Dermis blood vessel endothelial cell (primary cell): ENCODE measurements at places on chromosomes 5 and 9.

DNA sequence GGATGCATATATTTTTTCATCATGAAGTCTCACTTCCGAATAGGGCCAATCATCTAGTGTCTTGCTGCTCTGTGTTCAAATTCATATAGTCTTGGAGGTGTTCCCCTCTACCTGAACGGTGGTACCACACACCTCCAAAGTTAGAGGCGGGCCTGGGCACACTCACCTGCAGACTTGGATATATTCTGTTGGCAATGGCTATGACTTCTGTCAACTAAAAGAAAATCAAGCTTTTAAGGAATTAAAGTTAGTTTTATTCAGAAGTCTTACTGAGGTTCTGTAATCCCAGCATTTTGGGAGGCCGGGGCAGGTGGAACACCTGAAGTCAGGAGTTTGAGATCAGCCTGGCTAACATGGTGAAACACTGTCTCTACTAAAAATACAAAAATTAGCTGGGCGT is 2.6 kb upstream of the NIPAL4 start:
- DNase-seq = no peak

DNA sequence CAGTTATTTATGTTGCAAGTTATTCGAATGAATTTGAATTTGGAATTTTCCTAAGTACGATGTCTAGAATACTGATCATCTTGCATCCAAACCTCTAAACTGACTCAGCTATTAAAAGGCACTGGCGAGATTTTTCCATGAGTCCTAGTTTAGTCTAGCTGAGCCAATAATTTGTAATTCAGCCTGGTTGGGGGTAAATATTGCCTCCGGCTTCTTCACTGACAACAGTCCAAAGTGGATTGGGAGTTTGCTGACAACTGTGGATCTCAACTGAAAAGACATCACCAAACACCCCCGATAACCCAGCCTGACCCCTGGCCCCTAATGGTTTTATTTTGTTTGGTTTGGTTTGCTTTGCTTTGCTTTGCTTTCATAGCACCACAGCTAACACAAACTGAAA is 189.8 kb upstream of the DAPK1 start:
- no peak for DNase-seq

GRCh38 chr9:92747459-92748232 is 17.0 kb downstream of the BICD2 start:
- DNase-seq = no peak

GRCh38 chr5:154194345-154195329 is 4.1 kb downstream of the GALNT10 start:
- DNase-seq = no peak

DNA sequence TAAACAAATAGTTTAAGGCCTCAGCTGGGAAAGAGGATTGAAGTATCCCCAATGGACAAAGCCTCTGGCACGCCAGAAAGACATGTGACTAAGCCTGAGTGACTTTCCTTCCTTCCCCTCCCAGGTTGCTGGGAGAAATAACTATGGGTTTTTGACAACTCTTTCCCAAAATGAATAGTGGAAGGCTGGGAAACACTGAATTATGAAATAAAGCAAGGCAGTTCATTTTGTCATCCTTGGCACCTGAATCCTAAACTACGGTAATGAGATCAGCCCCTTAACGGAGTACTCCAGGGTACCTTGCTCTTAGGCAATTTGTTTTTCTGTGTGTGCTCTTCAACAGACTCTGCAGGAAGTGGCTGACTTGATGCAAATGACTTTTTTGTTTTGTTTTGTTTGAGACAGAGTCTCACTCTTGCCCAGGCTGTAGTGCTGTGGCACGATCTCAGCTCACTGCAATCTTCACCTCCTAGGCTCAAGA is 75.2 kb downstream of the LMNB1 start:
- peak; percentile 73 for DNase-seq

DNA sequence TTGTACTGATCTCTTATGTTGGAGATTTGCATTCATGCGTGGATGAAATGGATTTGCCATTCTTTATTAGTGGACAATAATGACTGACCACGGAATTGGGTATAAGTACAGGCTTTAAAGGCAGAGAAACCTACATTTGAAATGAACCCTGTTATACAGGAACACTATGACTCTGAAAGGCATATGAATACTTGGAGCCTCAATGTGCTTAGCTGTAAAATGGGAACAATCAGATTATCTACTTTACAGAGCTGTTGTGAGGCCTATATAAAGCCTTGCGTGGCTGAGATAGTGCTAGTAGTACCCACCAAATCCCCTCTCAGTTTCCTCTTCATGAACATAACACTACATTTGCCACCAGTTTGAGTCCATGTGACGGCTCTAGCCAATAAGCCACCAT is 18.9 kb upstream of the MGAT1 start:
- no peak for DNase-seq

DNA sequence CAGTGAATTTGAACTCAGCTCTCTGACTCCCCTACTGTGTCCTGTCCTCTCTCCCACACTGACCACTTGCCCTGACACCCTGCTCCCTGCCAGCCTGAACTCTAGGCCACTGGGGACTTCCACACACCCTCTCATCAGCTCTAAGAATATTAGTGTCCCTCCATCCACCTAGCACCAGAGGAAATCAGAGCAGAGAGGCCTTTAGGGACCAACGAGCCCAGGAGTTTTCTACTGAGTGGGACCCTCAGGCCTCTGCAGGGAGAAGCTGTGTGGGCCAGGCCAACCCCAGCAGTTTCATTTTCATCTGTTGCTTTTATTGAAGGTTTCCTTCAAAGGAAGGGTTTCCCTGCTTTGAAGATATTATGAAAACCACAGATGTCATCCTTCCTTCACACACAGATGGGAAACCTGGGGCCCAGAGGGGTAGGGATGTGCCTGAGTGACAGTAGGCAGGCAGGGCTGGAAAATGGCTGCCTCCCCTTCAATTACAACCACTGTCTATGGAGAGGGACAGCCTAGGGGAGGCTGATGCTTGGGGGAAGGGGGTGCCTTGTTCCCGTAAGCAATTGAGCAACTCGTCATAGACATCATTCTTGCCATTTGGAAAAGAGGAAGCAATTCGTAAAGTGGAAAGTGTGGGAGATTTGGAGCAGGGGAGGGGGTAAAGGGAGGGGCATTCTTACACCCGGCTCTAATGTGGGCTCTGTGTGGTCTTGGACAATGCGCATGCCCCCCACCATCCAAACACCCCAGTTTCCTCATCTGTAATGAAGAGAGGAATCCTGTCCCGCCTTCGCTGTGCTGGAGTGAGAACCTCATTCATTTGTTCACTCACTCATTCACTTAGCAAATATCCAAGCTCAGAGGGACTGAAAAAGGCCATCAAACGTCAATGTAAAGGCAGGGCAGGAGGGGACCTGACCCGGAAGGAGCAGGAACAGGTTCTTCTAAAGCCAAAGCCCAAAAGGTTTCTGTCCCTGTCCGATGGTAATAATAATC is 3.9 kb downstream of the GLIPR2 start:
- DNase-seq = no peak

DNA sequence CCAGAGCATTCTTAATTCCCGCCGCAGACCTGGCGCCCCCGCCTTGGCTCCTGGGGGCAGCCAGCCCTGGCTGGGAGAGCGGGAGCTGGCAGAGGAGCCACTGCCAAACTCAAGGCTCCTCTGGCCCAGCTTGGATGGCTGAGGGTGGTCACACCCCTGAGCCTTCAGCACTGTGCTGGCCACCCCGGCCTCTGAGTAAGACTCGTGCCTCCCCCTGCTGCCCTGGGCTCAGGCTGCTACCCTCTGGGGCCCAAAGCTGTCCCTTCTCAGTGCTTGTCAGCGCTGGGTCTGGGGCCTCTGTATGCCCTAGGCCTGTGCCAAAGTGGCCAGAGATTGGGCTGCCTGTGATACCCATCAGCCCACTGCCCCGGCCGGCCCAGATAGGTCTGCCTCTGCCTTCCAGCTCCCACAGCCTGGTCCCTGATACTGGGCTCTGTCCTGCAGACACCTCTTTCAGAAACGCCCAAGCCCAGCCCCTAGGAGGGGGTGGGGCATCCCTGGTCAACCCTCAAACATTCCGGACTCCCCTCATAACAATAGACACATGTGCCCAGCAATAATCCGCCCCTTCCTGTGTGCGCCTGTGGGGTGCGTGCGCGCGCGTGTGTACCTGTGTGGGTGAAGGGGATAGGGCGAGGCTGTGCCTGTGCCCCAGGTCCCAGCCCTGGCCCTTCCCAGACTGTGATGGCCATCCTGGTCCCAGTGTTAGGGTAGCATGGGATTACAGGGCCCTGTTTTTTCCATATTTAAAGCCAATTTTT is 4.4 kb upstream of the PRR7 start:
- DNase-seq = no peak

DNA sequence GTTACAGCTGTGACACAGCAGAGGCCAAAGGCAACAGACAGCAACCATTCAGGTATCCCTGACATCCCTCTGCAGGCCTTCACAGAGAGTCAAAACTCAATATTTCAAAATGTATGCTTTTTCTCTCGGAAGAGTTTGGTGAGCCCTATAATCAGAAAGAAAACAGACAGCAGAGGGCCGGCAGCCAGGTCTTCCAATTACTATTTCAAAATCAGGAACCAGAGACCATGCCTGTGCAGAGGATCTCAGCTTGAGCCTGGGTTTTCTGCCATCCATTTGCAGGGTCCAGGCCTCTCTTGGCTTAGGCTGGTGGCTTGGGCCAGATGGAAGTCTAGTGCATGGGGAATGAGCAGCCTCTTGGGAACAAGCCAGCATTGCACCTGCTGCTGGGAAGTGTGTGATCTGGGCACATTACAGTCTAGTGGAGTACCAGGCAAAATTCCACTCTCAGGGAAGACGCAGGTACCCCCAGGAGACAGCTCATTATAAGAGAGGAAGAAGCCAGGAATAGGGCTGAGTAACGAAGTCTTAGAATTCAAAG is 231.3 kb downstream of the ENC1 start:
- no peak for DNase-seq

DNA sequence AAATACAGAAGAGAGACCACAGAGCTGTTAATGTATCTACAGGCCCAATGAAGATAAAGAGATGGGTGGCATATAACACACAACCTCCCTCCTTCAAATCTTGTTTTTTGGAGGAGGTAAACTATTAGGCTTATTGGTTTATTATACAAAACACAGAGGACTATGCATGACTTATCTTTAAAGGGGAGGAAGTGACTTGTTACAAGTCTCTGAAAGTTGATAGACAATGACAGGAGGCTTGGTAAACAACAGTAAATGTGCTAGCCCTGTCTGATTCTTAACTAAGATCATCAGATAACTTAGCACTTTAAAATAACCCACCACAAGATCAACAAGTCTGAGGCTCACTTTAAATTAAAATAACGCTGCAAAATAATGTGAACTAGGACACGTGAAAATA is 219.0 kb downstream of the MLLT3 start:
- DNase-seq = no peak

DNA sequence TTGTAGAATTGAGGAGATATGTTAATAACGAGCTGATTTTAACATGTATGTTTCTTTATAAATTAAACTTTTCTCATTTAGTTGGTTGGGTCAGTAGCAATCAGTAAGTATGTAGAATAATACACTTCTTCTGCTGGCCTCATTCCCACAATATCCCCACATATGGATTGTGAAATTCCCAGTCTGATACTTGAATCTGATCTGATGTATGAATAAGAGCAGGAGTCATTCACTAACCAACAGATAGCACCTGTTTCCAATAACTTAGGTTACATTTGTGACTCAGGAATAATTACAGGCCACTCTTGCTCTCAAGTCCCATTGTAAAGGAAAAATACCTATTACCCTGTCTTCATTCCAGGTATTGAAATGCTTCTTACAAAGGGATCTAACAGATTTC is 23.9 kb downstream of the SLC36A1 start:
- DNase-seq = no peak

- DNase-seq = no peak
These were observed 262.7 kb upstream of the CLINT1 start for GRCh38 chr5:158121678-158122077.

- DNase-seq = no peak
These were observed 11.0 kb downstream of the HAVCR1 start for GRCh38 chr5:157047898-157048297.

GRCh38 chr5:71972777-71973473 is 134.3 kb upstream of the MAP1B start:
- no peak for DNase-seq

DNA sequence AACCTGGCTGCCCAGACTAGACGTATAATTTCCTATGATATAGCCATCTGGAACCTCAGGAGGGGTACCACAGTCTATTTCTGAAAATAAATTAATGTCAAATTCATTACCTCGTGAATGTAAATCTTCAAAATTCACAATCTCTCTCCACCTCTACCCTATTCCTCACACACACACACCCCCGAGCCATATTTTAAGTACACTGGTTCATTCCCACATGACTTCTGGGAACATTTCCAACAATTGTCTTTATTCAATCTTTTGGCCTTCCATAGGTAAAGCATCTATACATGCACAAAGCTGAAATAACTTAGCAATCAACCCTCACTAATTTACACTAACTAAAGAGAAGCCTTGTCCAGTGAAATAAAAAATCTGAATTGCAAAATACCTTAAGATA is 32.7 kb downstream of the SUSD1 start:
- DNase-seq = peak; percentile 30

DNA sequence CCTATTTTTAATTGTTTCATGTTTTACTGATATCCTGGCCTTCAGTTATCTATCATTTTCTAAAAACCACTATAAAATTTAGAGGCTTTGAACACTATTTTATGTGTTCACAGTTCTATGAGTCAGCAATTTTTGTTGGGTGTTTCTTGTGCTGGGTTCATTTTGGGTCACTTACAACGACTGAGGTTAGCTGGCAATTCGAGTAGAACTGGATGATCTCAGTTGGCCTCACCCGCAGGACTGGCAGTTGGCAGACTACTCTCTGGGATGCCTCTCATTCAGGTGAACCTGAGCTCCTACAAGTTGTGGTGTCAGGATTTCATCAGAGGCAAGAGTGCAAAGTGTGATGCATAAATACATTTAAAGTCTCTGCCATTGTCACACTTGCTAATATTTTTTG is 151.0 kb upstream of the PAPPA start:
- no peak for DNase-seq

DNA sequence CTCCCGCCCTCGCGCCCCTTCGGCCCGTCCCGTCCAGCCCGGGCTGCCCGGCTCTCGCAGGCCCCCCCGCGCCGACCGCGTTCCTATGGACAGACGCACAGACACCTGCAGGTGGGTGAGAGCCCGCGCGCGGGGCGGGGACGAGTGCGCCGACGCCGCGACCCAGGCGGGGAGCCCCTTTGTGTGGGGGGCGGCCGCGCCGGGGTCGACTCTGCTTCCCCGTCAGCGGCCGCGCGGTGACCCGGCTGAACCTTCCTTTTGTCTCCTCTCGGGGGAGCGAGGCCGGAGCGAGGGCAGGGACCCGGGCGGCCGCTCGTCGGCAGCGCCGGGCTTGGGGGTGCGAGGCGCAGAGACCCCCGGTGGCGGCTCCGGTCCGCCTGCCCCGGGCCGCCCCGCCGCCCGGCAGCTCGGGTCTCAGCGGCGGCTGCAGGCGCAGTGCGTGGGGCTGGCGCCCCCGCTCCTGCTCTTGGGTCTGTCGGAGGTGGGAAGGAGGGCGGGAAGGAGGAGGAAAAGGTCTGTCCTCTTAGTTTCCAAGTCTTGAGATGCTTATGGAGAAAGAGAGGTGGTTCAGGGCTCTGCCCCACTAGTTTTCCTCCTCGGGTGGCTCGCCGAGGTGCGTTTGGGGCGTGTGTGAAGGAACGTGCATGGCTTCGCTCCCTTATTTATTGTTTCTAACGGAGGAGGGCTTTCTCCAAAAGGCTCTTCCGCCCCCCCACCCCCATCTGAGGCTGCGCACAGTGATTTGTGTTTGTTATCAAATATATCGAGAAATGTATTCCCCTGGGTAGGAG is 576 bp downstream of the KIAA1958 start:
- peak; percentile 56 for DNase-seq

- DNase-seq = peak; percentile 75
These were observed 29.6 kb upstream of the UGCG start for GRCh38 chr9:111866976-111867375.

- no peak for DNase-seq
These were observed 7.1 kb downstream of the TXNDC8 start for GRCh38 chr9:110330484-110331105.

GRCh38 chr9:128068386-128069205 is 564 bp downstream of the SLC25A25 start:
- DNase-seq = no peak
